Activated CD4-positive, alpha-beta memory T cell treated with anti-CD3 and anti-CD28 coated beads for 36 hours (primary cell): ENCODE measurements at places on chromosomes 16 and 17. TPM values are rescaled to one million over a fixed set of nuclear protein-coding genes. Genes with fewer than 3 reads are reported as not detected.

GRCh38 chr17:42577532-42578281 lies at the start of gene PSMC3IP:
Gene PSMC3IP (minus strand): TSS chr17:42577729. CDS start chr17:42577686, 43 bp downstream.
- DNase-seq, result peak; percentile 98

DNA sequence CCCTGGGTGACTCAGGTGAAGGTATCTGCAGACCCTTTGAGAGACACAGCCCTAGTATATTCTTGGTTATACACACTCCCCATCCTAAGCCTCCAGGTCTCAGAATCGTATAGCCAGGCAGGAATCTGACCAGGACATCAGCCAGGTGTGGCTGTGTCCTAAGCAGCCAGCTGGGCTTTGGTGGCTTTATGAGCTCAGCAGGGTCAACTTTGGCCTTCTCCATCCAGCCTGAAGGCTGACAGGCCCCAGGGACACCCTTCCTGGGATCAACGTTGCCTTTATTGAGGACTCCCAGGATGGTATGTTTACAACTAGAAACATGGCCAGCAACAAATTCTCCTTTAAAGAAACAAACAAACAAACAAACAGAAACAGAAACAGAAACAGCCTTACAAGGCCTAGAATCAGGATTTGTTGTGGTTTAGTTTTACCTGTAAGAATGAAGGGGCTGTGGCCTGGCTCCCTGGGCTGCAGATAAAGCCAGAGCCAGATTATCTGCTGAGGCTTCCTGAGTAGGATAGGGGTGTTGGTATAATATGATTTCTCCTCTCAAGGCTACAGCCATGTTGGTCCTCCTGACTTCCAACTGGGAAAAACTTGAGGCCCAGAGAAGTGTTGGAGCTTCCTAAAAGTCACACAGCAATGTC lies 8.5 kb downstream of the KIF19 start:
- no peak for DNase-seq

The CHRNE gene
- total RNA-seq, result 0.56 TPM

GRCh38 chr17:62824290-62825131 lies 16.4 kb upstream of the MARCHF10 start:
- no peak for DNase-seq

DNA sequence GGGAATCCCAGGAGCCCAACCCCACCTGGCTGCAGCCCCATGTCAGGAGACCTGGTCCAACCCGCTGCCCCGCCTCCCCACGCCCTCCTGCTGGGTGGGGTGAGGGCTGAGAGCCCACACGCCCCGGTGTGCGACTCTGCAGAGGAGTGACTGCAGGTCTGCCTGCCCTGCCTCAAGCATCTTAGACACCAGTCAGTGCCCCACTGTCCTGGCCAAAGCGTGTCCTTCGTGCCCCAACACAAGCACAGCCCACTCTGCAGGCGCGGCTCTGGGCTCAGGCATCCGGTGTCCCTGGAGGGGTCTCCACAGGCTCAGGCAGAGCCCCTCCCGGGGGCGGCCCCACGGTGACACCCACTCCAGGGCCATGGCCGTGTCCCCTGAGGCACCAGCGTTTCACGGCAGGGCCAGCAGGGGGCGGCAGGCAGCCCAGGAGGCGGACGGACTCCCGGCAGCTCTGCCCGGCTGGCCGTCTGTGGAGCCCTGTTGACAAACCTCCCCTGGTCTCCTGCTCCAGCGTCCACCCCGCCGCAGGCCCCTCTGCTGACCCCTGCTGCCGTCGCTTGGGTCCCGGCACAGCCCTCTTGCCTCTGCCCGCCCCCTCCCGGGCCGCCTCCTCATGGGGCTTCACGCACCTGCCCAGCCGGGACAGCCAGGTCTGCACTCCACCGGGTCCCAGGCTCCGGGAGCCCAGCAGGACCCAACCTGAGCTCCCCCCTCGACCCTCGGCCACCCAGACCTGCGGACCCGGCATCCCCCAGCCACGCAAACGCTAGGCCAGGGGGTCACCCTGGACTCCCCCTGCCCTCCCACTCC lies 8.6 kb upstream of the UBE2I start:
- DNase-seq, result peak; percentile 82

- no peak for DNase-seq
These were observed 26.3 kb downstream of the CNTNAP1 start for GRCh38 chr17:42708588-42708987.

GRCh38 chr16:84247331-84247730 lies 7.5 kb upstream of the KCNG4 start:
- DNase-seq, result no peak

DNA sequence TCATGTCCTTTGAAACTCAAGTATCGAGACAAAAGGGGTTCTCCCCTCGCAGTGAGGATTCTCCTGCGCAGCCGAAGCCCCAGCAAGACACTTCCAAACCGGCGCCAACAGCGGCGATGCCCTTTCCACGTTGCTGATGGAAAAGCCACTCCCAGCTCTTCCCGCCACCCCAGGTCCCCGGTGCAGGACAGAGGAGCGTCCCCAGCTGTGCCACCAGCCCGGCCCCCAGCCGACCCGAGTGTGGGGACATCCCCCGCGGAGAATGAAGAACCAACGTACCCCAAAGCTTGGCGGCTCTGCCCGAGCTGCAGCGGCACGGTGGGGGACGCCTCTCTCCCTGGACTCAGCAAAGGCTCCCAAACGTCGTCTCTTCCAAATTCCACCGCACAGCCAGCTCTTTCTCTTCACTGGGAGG lies 573 bp downstream of the CHST6 start:
- DNase-seq, result no peak

- DNase-seq, result no peak
These were observed 213.4 kb downstream of the CYB561 start for GRCh38 chr17:63232565-63233310.

The UNKL gene
- total RNA-seq, result 33.4 TPM

The CA7 gene
- not detected for total RNA-seq

DNA sequence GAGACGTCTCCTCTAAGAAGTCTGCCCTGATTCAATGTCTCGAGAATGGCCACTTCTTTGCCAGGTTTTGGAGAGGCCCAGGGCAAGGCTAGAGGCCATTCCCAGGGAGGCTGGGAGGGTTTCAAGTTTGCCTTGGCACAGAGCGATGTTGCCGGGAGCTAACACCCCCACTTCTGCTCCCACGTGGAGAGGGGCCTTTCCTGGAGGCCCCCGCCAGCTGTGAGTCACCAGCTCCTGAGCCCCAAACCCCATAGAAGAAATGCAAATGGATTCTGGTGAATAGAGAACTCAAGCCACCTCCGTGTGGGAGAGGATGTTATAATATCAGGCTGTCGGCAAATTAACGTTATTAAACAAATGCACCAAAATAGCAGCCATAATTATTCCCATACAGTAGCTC lies 62.2 kb downstream of the CACNG5 start:
- no peak for DNase-seq

The STX1B gene
- 1.0 TPM for total RNA-seq

- no peak for DNase-seq
These were observed 282.9 kb downstream of the RBFOX1 start for GRCh38 chr16:7615565-7615964.

DNA sequence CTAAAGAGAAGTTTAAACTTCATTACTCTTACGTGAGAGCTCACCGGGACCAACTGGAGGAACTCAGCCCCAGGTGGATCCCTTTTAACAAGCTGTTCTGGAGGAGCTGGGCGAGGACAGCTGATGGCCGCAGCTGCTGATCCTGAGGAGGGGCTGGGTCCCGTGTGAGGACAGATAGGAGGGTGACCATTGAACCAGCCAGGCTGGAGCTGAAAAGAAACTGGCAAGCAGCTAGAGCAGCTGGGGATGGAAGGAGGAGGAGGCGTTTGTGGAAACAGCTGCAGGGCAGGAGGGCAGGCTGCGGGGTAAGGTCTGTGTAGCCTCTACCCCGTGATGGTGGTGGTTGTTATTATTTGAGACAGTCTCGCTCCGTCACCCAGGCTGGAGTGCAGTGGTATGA lies 119.5 kb downstream of the AATF start:
- no peak for DNase-seq

GRCh38 chr17:11182430-11182829 lies 58.6 kb upstream of the SHISA6 start:
- DNase-seq, result no peak

DNA sequence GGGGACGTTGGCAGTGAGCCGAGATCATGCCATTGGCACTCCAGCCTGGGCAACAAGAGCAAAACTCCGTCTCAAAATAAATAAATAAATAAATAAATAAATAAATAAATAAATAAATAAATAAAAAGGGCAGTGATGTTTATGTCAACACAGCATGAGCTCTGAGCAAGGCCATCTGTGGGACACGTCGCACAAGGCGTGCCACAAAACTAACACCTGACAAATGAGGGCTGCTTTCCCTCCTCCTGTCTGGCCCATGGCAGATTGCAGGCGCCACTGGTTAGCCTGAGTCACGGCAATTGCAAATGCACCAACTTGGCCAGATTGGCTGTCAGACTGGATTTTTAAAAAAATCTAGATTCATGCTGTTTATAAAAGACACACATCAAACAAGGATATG lies 25.9 kb upstream of the SPNS3 start:
- DNase-seq, result no peak

The ADCY9 gene
- total RNA-seq, result 3.8 TPM

GRCh38 chr16:84863481-84863814 lies 43.7 kb downstream of the CRISPLD2 start:
- DNase-seq, result no peak

GRCh38 chr17:49887744-49888360 lies 40.0 kb upstream of the TAC4 start:
- DNase-seq, result no peak

DNA sequence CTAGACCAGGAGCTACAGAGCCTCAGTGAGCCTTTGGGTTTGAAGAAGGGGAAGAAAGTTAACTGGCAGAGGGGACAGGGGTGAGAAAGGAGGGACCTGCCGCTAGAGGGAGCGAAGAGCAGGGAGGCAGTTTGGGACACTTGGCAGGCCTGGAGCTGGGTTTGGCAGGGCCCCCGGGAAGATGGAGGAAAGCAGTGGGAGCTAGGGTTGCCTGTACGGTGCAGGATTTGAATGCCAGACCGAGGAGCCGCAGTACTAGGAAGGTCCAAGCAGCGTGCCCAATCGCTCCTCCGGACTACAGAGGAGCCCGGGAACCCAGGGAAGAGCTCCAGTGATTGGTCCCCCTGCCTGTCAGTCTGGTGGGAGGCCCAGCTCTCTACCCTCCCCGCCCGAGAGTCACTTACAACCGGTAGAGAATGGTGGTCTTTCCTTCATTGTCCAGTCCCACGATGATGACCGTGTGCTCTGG lies 1.3 kb downstream of the ARL5C start:
- DNase-seq, result peak; percentile 83

- no peak for DNase-seq
These were observed 183.8 kb downstream of the GSG1L start for GRCh38 chr16:27879601-27880247.

The CLDN7 gene
- 1.5 TPM for total RNA-seq

- DNase-seq, result peak; percentile 56
These were observed 151.9 kb downstream of the MSI2 start for GRCh38 chr17:57408071-57408811.

- DNase-seq, result no peak
These were observed 16.7 kb upstream of the CD300A start for GRCh38 chr17:74449773-74450172.

The TERB1 gene
- total RNA-seq, result not detected
